ENCODE measurements at places on chromosomes 4 and X. TPM values are rescaled to one million over a fixed set of nuclear protein-coding genes. Genes with fewer than 3 reads are reported as not detected.

Gene TMEM47
- total RNA-seq = not detected

GRCh38 chr4:89101256-89102161 lies 9.8 kb upstream of the TIGD2 start:
- peak; percentile 16 for DNase-seq

Gene CRLF2
- total RNA-seq = 1.7 TPM

Gene NR3C2
- total RNA-seq = 3.7 TPM

GRCh38 chr4:114606245-114606644 lies 7.6 kb downstream of the UGT8 start:
- no peak for DNase-seq

Gene CENPU
- total RNA-seq = 87.7 TPM

- no peak for DNase-seq
Measured at GRCh38 chr4:167713756-167714155, 378.6 kb upstream of the ANXA10 start.

GRCh38 chr4:14095831-14096230 lies 468.3 kb upstream of the BOD1L1 start:
- DNase-seq = no peak

DNA sequence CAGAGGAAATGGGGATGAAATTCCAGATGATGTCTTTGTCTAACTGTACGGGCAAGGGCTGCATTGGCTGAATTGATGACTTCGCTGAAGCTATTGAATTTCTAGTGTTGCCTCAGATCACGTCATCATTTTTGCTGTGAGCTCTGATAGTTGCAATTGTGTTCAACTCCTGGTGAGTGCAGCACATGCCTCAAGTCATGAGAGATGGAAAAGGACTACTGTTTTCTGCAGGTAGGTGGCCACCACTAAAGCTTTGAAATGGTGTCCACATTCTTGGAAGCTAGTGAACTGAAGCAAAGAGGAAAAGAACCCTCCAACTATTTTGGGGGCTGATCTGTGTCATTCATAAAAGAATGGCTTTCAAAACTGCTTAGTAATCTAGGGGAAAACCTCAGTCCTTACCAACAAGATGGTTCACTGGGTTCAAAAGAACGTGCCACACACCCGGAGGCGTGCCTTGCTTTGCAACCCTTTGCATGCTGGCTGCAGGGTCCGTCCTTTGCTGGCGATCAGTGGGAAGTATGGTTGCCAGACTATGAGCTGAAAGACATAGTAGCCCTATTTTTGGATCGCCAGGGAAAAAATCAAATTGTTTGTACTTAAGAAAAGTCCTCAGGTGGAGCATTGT lies 88.1 kb upstream of the STOX2 start:
- DNase-seq = no peak

- no peak for DNase-seq
Measured at GRCh38 chr4:21858971-21859370, 89.6 kb downstream of the KCNIP4 start.

- DNase-seq = no peak
Measured at GRCh38 chr4:85854546-85854945, 379.6 kb downstream of the ARHGAP24 start.

Gene TRIML1
- total RNA-seq = not detected

DNA sequence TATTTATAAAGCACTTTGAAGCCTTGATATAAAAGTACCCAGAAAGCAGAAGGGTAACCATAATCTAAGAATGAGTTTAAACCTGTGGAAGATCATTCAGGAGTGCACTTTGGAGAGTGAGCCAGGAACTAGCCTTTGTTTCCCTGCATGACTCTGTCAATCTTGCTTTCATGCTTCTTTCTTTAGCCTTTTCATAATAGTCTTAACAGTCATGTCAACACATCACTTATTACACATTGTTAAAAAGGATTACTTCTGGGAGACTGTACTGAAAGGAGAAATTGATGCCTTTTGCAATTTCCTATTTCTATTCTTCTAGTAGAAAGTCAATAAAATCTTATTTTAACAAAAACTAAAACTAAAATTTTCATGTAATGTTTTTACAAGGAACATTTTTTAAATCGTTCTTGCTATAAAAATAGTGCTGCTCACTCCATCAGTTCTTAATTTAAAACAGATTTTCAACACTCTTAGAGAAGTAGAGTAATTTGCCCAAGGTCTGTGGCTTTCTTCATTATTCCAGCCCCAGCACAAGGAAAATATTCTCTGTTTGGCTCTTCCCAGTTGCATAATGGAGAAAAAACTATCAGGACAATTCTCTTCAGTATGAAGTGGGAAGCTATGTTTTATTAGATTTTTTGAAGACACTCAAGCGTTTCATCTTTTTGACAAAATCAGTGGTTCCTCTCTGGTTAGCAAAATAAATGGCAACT lies 35.4 kb upstream of the SPP1 start:
- DNase-seq = no peak

Data from activated CD4-positive, alpha-beta T cell treated with anti-CD3 and anti-CD28 coated beads for 36 hours (primary cell).